ENCODE measurements at places on chromosomes 13 and 19. TPM values are rescaled to one million over a fixed set of nuclear protein-coding genes. Genes with fewer than 3 reads are reported as not detected.

DNA sequence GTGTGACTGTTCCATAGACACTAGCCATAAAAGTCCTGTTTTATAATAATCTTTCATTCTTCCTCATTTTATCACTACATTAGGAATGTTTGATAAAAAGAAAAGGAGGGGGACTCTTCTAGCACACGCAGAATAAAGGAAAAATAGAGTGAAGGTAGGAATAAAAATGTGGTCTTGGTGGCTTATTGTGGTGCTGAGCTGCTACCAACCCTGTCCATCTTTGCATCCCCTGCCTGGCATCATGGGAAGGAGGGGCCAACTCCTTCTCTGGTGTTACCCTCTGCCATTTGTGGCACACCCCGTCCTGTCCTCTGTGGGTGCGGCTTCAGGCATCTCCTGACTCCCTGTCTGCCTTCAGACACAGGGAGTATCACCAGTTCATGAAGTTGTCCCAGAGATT lies 104.9 kb upstream of the ZNF536 start:
- no peak for DNase-seq

GALP gene
- total RNA-seq = not detected

- no peak for DNase-seq
Measured at GRCh38 chr13:112178769-112179168, 111.8 kb downstream of the SOX1 start.

FXYD3 gene
- not detected for total RNA-seq

DNA sequence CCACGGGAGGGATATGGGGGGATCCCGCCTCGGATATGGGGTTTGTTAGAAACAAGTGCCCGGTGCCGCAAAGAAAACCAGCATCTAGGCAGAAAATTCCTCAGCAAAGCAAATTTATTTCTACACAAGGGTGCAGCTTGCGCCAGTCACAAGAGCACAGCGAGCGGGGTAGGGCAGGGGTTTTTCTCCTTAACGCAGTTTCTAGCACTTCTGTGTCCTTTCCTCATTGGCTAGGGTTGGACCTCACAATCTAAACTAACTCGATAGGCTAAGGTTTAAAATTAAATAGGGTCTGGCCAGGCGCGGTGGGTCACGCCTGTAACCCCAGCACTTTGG lies 595 bp downstream of the ZNF440 start:
- DNase-seq = no peak
